ENCODE measurements at places on chromosomes 5 and 9.

GRCh38 chr9:4228606-4229005 is 71.3 kb downstream of the GLIS3 start:
- DNase-seq, result no peak

DNA sequence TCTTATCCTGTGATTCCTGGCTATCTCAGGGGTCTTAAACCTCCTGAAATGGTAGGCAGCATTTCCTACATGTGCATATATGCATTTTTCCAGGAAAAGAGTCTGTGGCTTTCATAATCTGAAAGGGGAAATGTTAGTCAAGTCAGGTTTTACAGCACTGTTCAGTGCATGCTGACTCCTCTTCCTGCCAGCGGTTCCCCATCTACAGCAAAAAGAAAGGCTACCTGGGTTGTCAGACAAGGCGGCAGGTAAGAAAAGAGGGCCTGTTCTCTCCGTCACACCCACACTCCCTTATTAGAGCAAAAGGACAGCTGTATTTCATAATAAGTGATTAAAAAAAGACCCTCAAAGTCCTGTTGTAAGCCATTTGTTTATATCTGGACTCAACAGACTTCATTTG is 4.3 kb upstream of the SPATA6L start:
- no peak for DNase-seq

DNA sequence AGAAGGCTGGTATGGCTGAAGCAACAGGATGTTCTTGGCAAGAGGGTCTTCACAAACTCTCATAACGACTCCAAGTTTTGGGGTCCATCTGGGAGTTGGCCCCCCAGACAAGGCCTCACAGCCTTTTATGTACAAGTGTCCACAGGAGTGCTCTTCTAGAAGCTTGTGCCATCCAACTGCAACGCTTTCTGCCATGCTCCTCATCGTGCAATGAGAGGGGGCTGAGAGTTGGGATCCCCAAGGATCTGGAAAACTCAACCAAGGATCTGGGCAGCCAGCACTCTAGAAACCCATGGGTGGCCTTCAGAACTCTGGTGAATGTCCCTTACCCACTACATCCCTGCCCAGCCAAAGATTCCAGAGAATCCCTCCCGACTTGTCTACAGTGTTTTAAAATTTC is 8.5 kb upstream of the AMBP start:
- DNase-seq, result no peak

GRCh38 chr9:99594056-99594780 is 227.5 kb upstream of the NR4A3 start:
- DNase-seq, result no peak

DNA sequence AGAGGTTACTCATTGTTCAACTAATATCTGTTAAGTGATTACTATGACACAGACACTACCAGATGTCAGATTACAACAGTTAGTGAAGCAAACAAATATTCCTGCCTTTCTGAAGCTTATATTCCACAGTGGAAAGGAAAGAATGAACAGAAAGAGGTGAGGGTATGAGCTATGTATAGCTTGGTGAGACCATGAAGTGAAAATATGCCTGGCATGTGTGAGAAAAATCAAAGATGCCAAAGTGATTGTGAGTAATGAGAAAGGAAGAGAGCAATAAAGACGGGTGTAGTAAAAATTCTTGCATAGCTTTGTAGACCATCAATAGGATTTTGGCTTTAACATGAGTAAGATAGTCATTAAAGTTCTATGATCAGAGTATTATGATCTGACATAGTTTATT is 734.5 kb upstream of the NUDT12 start:
- DNase-seq, result no peak

- no peak for DNase-seq
These were observed 65.3 kb downstream of the CDC14B start for GRCh38 chr9:96554326-96554725.

GRCh38 chr5:10233505-10233904 is 16.2 kb downstream of the ATPSCKMT start:
- peak; percentile 43 for DNase-seq

DNA sequence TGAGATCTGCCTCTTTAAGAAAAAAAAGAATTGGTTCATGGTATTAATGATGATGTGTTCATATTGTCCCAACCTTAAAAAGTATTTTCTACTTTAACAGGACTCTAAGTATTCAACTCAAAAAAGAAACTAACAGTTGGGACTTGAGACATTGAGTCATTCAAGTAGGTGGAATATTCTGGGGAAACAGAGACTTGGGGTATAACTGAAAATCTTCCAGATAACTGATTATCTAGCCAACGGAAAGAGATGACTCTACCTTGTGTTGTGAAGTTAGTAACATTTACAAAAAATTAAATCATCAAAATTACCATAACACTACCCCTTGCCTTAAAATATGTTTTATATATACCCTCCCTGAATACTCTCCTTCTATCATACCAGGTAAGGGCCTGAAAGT is 19.1 kb downstream of the OXCT1 start:
- no peak for DNase-seq

GRCh38 chr9:130410443-130410842 is 34.3 kb upstream of the ASS1 start:
- DNase-seq, result no peak

GRCh38 chr5:151825445-151825844 is 53.7 kb downstream of the G3BP1 start:
- DNase-seq, result peak; percentile 70

GRCh38 chr9:134010310-134011173 is 14.7 kb upstream of the BRD3OS start:
- DNase-seq, result peak; percentile 30

DNA sequence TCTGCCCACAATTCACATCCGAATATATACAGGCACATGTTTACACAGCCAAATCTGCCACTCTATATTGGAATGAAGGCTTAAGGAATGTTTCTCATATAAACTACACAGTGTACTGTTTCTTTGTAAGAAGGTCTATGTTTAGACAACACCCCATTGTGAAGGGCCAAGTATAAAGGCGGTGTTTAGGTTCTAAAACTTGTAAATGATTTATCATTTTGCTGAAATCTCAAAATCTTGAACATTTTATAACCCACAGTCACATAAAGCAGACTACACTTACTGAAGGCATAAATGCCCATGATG is 94.0 kb downstream of the ZNF608 start:
- DNase-seq, result no peak
